ENCODE measurements at places on chromosomes 1 and 21. TPM values are rescaled to one million over a fixed set of nuclear protein-coding genes. Genes with fewer than 3 reads are reported as not detected.
A peak's percentile ranks its signal among the peaks of the same experiment; 100 is the strongest.

- no peak for DNase-seq
These were observed 121.7 kb downstream of the TNFSF18 start for GRCh38 chr1:172929006-172929405.

- peak; percentile 93 for DNase-seq
These were observed 28.6 kb downstream of the AKNAD1 start for GRCh38 chr1:108828074-108828961.

GRCh38 chr1:202361701-202362100 lies 13.2 kb downstream of the PPP1R12B start:
- DNase-seq, result no peak

DNA sequence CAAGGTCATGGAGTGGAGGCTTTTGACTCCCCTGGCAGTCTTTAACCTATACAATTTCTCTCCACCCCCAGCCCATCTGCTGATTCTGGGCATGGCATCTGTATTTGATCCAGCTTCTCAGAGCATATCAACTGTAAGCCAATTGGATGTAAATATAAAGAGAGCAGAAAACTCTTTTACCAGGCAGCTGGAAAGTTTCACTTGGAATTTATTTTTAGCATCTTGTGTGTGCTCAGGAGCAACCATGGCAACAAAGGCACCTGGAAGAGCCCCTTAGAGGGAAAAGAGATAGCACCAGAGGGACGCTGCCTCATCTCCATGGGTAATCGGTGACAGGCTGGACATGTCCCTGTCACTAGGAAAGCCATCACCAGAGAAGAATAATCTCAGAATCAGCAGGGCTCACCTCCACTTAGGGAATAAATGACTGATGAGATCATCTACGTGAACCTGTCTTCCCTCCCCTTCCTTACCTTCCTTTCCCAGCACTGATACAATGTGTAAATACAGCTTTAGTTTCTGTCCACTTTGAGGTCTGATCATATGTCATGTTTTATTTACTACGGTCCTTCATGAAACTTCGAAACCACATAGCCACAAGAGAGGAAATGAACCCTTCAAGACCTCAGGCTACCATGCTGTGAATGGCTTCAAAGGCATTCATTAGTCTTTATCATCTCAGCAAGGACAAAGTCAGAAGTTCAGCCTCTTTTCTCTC lies 25.3 kb upstream of the SIPA1L2 start:
- DNase-seq, result peak; percentile 91

DNA sequence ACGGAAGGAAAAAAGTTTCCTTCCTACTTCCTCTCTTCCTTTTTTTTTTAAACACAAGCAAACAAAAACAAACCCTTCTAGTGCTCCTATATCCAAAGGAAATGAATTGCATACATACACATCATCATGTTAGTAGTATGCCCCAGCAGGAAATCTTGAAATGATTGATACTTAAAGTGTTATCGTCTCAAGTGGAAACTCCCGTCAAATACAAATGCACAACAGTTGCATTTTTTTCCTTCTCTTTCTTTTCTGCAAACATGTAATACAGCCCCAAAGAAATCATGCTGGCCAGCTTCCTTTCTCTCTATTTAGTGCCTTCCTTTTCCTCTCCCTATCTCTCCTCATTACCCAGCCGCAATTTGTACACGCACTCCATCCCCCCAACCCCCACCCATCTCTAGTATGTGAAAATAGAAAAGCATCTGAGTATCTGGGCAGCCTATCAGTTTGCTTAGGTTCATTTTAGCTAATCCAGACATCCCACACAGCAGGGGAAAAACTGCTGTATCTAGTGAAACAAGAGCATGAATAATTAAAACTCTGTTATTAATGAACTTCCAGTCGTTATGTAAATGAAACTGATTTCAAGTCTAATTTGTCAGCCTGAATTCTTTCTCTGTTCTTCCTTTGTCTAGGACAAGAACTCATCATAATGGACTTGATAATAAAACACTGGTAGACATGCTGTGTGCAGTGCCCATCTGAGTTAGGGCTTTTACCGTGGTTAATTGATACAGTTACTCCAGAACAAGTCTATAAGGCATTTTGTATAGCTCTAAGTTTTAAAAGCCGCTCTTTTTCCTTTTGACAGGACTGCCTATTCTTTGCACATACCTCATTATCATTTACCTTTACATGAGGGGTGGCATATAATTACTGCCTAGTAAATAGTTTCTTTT lies 336.5 kb upstream of the ADGRL2 start:
- no peak for DNase-seq

DNA sequence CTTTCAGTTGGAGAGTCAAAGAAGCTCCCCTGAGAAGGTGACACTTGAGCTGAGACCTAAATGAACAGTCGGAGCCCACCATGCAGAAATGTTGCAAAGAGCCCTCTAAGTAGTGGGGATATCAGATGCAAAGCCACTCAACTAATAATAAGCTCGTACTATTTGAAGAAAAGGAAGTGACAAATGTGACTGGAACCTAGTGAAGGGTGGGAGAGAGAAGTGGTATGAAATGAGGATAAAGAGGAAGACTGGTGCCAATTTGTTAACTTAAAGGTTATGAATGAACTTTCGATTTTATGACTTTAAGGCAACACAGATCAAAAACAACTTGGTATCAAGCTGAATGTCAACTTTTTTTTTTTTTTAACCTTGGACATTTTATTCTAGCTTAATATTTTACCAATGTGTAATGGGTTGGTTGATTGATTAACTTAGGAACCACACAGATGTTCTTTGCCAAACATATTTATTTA lies 14.7 kb downstream of the LYPLAL1 start:
- peak; percentile 24 for DNase-seq

- DNase-seq, result no peak
These were observed 100.0 kb upstream of the SLC44A3 start for GRCh38 chr1:94719926-94720793.

SLC30A2 gene
- 1.8 TPM for total RNA-seq

PDZK1IP1 gene
- 0.81 TPM for total RNA-seq

TRAF3IP3 gene
- total RNA-seq, result not detected

- DNase-seq, result no peak
These were observed 15.4 kb upstream of the CD2 start for GRCh38 chr1:116738673-116739370.

DNA sequence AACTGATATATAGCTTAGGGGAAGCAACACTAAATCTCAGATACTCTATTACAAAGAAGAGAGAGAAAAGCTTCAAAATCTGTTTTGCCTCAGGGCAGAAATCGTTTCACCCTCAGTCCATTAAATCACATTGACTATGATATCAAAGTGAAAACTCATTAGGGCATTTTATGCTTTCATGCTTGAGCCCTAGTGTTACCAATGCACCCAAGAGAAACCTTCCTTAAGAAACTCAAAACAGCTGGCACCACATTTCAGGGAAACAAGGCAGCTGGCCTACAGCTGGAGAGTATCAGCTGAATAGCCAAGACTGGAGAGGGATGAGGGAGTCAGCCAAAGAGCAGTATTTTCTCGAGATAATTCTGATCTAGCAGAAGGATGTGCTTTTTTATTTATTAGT lies 14.9 kb downstream of the COLGALT2 start:
- DNase-seq, result no peak

GRCh38 chr1:56532350-56532683 lies 47.0 kb downstream of the PLPP3 start:
- no peak for DNase-seq

LRRC53 gene
- total RNA-seq, result not detected

KRTAP10-2 gene
- total RNA-seq, result not detected

PLA2G2F gene
- not detected for total RNA-seq

ASTN1 gene
- 0.02 TPM for total RNA-seq

- no peak for DNase-seq
These were observed 58.6 kb upstream of the NTPCR start for GRCh38 chr1:232891656-232892317.

- DNase-seq, result no peak
These were observed 50.0 kb upstream of the NPL start for GRCh38 chr1:182739545-182739944.

- peak; percentile 53 for DNase-seq
These were observed 867.4 kb downstream of the KCNT2 start for GRCh38 chr1:195740862-195741261.

DNA sequence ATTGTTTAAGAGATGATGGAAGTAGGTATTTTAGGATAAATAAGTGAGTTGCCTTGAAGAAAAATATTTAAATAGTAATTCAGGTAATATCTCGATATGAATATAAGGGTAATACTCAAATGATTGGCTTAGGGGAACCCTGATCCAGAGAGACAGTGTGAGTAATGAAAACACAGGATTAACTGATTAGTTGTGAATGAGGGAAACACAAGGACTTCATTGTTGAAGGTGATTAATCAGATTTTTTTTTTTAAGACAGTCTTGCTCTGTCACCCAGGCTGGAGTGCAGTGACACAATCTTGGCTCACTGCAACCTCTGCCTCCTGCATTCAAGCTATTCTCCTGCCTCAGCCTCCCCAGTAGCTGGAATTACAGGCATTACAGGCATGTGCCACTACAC lies 12.7 kb downstream of the SLC25A33 start:
- no peak for DNase-seq

GRCh38 chr1:50873458-50874187 lies 86.4 kb downstream of the FAF1 start:
- peak; percentile 73 for DNase-seq

DNA sequence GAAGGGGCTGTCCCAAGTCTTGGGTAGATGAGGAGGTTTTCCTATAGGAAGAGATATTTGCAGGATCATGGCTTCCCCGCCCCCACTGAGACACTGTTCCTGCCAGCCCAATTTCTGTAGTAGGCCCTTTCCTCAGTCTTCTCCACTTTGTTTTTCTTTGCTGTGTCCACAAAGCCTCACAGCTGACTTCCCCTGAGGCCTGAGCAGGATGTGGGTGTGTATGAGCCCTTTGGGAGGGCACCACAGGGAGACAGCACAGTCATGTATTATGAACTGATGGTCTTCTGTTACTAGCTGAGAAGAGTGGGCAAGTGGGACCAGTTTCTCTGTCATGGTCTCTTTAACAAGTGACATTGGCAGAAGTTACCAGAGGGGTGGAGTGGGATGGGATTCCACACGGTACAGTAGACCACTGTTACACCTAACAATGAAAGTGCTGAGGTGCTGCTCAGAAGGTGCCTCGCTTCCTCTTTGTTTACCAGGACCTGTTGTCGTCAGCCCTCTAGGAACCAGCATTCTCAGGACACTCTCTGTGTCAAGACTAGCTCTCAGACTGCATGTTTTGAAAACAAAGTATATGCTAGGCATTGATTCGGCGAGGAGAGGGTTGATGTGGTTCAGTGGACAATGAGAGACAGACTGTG lies 253.8 kb upstream of the HOOK1 start:
- no peak for DNase-seq

ZNF593OS gene
- total RNA-seq, result not detected

DNA sequence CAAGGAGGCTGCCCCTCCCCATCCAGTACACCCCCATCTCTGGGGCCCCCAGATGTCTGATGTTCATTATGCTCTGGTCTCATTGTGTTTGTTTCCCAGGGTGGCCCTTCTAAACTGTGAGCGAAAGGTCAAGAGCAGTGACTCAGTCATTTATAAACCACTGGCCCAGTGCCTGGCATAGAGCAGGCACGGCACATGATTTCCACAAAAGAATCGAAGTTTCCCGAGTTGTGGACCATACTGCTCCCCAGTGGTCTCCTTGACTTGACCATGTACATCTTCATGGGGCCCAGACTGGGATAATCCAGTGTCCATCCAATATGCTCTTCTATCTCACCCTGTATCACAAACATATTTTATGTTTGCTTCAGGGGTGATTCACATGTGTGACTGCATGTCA lies 153.3 kb downstream of the NR5A2 start:
- peak; percentile 93 for DNase-seq

- DNase-seq, result no peak
These were observed 21.8 kb downstream of the CRYZL1 start for GRCh38 chr21:33619726-33620125.

IFT25 gene
- 95.9 TPM for total RNA-seq

EPHA2 gene
- 212 TPM for total RNA-seq

RGS16 gene
- total RNA-seq, result not detected

DNA sequence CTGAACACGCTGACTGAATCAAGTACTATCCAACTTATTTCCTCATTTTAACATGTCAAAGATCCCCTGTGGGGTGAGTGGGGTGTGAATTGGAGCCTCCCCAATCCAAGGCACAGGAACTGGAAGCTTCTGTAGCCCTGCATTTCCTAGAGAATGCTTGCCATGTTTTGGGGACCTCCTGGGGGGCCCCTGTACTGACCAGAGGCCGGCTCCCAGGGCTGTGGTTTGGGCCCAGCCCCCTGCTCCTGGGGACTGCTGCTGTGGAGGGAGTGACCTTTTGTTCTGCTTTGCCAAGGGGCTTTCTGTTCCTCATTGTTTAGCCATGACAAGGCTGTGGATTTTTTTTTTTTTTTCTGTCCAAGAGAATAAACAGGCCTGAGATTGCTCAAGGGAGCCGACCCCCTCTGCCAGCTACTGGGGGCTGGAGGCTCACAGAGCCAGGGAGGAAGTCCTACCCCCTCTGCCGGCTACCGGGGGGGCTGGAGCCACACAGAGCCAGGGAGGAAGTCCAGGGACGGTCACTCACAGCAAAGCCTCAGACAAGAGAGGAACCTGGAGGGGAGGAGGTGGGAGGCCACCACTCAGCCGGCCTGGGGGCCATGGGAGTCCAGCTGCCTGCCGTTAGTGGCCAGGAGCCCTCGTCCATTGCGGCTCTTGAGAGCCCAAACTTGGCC lies 17.4 kb downstream of the TNFRSF1B start:
- peak; percentile 52 for DNase-seq

- DNase-seq, result no peak
These were observed 16.0 kb downstream of the PFKFB2 start for GRCh38 chr1:207069061-207069460.

CAPN8 gene
- not detected for total RNA-seq

DNA sequence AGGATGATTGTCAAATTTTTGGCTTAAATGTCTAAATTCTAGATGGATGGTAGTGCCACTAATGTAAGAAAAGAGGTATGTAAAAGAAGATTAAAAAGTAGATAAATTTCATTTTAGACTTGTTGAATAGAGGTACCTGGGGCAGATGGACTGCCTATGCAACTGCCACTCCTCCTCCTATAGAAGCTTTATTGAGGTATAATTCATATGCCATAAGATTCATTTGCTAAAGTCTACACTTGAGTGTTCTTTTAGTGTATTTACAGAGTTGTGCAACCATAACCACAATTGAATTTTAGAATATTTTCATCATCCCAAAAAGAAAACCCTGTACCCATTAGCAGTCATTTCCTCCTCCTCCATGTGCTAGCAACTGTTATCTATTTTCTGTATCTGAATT lies 70.6 kb downstream of the FNBP1L start:
- DNase-seq, result no peak

- no peak for DNase-seq
These were observed 337.5 kb upstream of the PLXNA2 start for GRCh38 chr1:208581667-208582066.

DNA sequence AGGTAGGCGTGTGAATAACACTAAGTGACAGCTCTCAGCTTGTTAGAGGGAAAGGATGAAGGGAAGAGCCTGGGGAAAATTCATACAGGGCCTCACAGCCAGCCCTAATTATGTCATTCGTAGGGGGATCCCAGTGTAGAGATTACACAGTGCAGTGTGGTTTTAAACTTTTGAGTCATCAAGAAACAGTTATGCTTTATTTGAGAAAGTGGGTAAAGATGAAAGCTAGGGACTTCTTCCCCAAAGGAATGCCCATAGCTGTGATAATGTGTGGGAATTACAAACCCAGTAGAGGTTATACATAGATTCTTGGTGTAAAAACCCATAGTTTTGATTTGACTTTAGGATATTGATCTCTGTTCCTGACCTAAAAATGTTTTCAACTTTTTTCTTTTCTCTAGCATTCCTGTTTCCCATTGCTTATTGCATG lies 1.9 kb downstream of the TTF2 start:
- peak; percentile 86 for DNase-seq

ADARB1 gene
- 5.9 TPM for total RNA-seq
